Right kidney (tissue), 9 donors: ENCODE measurements at places on chromosomes 4 and X.
A peak's percentile ranks its signal among the peaks of the same experiment; 100 is the strongest.

DNA sequence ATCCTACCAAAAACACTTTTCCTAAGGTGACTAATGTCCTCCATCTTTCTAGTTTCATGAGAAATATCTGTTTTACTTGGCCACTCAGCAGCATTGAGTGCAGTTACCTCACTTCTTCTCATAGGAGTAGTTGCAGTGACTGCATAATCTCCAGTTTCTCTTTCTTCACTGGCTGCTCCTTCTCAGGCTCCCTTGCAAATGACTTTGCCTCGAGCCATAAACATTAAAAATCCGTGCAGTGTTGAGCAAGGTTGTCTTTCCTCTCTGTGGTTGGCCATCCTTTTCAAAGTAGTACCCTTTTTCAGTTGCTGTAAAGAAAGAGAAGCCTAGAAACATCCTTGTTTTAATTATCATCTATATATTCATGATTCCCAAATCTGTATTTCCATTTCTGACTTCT lies 10.2 kb upstream of the PRKG2 start:
- DNase-seq: no peak

DNA sequence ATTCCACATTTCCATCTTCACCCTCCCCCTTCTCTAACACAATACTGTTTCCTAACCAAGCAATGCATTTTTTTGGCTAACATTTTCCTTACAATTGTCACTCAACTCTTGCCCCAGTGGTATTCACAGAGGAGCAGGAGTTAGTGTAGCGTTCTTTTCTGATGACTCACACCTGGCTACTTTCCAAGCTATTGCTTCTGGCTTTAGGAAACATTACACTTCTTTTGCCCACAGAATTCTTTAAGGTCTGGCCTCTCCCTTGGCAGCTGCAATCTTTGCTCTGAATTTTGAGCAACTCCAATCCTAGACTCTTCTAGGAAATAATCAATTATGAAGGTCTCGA lies 27.5 kb upstream of the PDGFC start:
- DNase-seq: peak; percentile 49

- no peak for DNase-seq
These were observed 33.5 kb upstream of the ELF2 start for GRCh38 chr4:139210486-139210885.

- DNase-seq: no peak
These were observed 478.4 kb upstream of the FAM241A start for GRCh38 chr4:111666826-111667360.

GRCh38 chrX:48897157-48897624 lies 377 bp downstream of the TIMM17B start:
- DNase-seq: no peak

GRCh38 chrX:150929058-150929457 lies 30.6 kb upstream of the CD99L2 start:
- no peak for DNase-seq

- DNase-seq: no peak
These were observed 102.1 kb downstream of the AREG start for GRCh38 chr4:74547042-74547441.

DNA sequence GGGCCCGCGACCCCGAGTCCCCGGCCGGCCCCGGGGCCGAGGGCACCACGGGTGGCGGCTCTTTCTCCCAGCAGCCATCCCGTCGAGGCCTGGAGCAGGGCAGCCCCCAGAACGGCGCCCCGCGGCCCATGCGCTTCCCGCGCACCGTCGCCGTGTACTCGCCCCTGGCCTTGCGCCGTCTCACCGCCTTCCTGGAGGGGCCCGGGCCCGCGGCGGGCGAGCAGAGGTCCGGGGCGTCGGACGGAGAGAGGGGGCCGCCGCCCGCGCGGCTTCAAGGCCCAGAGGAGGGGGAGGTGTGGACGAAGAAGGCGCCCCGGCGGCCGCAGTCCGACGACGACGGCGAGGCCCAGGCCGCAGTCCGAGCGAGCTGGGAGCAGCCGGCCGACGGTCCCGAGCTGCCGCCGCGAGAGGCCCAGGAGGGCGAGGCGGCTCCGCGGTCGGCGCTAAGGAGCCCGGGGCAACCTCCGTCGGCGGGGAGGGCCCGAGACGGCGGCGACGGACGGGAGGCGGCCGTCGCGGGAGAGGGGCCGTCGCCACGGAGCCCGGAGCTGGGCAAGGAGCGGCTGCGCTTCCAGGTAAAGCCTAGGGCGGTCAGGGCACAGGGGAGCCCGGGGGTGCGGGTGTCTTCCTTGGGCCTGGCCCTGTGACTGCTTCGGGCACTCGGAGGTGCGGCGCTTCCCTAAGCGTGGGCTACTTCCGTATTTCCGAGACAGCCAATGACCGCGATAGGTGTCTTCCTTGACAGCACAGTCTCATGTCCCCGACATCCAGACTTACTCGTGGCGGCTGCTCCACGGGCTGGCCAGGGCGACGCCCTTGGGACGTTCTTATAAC lies 845 bp downstream of the ZAR1 start:
- DNase-seq: peak; percentile 58

GRCh38 chrX:48854898-48855297 lies 19.5 kb upstream of the PCSK1N start:
- no peak for DNase-seq

- no peak for DNase-seq
These were observed 1030.7 kb downstream of the GLUD2 start for GRCh38 chrX:122078079-122078478.

DNA sequence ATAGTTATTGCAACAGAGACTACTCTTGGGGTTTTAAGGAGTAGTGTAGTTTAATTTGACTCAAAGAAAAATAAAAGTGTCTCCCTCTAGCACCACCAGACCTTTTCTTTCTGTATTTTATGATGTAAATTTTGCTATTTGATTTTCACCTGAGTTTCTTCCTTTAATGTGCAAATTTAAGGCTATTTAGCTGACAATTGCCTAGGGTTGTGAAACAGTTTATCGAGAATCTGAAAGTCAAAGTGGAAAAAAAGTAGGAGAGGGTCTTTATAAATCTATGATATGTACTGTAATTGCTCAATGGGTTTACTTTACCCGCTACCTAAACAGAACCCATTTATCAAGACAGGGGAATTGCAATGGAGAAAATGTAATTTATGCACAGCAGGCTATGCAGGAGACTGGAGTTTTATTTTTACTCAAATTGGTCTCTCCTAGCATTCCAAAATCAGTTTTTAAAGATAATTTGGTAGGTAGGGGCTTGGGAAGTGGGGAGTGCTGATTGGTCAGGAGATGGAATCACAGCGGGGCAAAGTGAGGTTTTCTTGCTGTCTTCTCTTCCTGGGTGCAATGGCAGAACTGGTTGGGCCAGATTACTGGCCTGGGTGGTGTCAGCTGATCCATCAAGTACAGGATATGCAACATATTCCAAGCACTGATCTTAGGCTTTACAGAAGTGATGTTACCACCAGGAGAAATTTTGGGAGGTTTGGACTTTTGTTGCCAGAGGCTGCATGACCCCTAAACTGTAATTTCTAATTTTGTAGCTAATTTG lies 228.6 kb upstream of the TACR3 start:
- no peak for DNase-seq

- no peak for DNase-seq
These were observed 31.5 kb upstream of the LNX1 start for GRCh38 chr4:53622739-53623151.

- no peak for DNase-seq
These were observed 266.3 kb upstream of the NOCT start for GRCh38 chr4:138749303-138749702.

- no peak for DNase-seq
These were observed 83.0 kb downstream of the MAML3 start for GRCh38 chr4:140070973-140071372.

DNA sequence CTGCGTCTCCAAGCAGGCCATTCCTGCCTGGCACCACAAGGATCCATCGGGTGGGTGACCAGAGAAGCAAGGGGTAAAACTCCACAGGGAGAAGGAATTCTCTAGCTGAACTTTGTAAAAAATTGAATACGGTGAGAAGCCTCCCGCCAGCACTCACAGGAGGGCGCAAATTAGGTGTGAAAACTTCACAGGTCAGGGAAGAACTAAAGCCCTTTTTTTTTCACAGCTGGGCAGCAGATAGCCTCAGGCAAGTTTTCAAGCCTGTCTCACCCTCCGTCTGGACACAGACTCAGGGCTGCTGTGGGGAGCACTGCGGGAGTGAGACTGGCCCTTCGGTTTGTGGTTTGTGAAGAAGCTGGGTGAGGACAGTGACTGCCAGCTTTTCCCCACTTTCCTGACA lies 224.1 kb upstream of the FGF16 start:
- no peak for DNase-seq

DNA sequence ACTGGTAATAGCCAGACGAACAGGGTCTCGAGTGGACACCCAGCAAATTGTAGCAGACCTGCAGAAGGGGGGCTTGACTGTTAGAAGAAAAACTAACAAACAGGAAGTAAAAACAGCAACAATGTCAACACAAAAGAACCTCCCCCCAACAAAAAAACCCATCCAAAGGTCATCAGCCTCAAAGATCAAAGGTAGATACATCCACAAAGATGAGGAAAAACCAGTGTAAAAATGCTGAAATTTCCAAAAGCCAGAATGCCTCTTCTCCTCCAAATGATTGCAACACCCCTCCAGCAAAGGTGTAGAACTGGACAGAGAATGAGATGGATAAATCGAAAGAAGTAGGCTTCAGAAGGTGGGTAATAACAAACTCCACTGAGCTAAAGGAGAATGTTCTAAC lies 313.0 kb upstream of the TEX13C start:
- no peak for DNase-seq

DNA sequence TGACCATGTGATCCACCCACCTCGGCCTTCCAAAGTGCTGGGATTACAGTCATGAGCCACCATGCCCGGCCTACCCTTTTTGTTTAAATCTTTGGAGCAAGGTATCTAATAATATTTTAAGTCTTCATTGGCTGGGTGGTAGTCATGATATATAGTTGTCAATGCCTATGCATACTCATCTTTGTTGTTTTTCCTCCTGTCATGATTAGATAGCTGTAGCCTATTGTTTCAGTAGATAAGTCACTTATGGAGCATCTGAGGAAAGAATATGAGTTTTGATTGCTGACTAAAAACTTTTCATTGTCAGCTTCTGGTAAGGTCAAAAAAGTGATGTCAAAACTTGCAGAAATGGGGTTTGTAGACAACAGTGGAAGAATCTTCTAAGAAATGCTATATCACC lies 119.8 kb downstream of the KDM6A start:
- no peak for DNase-seq

GRCh38 chr4:185651851-185652250 lies 116.5 kb upstream of the PDLIM3 start:
- DNase-seq: no peak

DNA sequence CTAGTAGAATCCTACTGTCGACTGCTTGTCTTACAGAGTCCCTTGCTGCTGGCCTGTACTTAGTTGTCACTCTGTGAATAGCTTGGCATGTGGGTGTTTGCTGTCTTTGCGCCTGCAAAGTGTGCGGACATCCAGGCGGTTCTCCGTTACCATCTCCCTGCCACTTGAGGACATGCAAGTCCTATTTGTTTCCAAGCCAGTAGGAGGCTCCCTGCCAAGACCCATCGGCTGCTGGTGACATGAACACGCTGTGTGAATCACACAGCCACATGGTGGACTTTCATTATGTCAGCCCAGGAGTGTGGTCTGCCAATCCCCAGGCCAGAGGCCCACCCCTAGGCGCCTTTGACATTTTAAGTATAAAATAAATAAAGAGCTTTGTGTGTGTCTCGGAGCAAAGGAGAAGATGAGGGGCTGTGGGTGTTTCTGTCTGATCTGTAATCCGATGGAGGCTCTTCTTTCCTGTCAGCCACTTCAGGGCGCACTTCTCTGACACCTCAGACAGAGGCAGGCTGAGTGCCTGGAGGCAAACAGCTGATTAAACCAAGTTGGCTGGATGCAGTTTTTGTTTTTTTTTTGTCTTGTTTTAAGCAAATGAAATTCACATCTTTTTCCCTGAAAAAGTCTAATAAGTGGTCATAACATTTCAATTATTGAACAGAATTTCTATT lies 51.5 kb downstream of the ALPK1 start:
- DNase-seq: peak; percentile 40

GRCh38 chr4:14513471-14513870 lies 488.8 kb upstream of the CPEB2 start:
- DNase-seq: no peak

DNA sequence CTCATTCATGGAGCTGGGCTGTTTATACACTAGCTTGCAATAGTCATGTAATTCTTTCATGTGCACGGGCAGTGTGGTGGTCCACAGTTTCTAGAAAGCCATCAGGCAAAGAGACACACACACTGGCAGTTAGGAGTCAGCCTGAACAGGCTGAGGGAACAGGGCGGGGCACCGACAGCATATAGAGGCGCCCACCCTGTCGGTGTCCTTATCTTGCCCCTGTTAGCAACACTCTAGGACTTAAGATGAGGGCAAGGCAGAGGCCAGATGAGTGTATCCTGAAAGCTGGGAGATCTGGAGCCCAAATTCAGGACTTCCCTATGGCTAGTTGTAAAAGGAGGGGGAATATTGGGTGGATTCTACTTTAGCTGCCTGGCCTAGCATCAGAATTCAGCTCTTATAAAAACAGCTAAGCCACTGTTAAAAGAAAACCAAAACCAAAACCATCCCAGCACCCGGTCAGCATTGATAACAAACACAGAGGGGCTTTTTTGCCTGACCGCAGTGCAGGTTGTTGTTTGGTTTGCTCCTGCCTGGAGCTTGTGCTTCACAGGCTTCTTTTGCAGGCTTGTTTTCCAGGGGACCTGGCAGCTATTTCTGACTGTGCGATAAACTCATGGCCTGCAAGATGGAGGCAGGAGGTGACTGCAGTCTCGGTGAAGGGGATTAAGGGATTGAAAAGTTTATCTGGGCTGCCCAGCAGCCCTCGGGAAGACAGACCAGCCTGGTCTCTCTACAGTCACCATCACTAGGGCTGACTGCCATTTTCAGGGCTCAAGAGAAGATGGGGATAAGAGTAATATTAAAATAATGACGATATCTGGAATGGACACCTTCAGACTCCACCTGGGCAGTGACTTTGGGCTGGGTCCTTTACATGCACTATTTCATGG lies 638.9 kb downstream of the MID1IP1 start:
- DNase-seq: no peak

GRCh38 chr4:174358829-174359228 lies 75.1 kb downstream of the CEP44 start:
- no peak for DNase-seq

GRCh38 chr4:12110627-12111026 lies 681.9 kb upstream of the HS3ST1 start:
- DNase-seq: no peak

GRCh38 chrX:135191838-135192237 lies 20.6 kb upstream of the CT55 start:
- no peak for DNase-seq

DNA sequence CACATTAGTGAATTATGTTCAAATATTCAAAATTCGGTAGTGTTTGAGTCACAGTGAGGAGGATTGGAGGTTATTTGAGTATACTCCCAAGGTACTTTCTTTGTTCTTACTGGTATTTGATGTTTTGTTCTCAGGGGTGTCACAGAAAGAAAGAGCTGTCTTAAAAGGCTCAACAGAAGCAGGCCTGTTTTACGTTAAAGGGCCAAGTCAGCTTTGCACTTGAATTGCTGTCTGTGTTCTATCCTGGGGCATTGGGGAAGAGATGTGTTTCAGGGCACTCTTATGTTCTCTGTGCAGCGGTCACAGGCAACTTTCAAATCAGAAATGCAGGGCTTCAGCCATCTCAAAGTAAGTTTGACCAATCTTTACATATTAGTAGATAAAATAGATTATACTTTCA lies 1113.1 kb upstream of the LCORL start:
- DNase-seq: no peak

GRCh38 chrX:13840121-13840520 lies 23.2 kb upstream of the GPM6B start:
- DNase-seq: no peak

GRCh38 chrX:87409113-87409841 lies 108.3 kb upstream of the KLHL4 start:
- DNase-seq: peak; percentile 29

- no peak for DNase-seq
These were observed 263.8 kb upstream of the NDST3 start for GRCh38 chr4:117770269-117771102.

- DNase-seq: peak; percentile 31
These were observed 13.9 kb upstream of the PPEF2 start for GRCh38 chr4:75916091-75916661.
